ENCODE measurements at places on chromosomes 1 and 21. TPM values are rescaled to one million over a fixed set of nuclear protein-coding genes. Genes with fewer than 3 reads are reported as not detected.

Gene ATPAF1
- 50.2 TPM for total RNA-seq

Gene ERG
- total RNA-seq, result not detected

Gene MTARC2
- 10.7 TPM for total RNA-seq

Gene ZNF281
- total RNA-seq, result 19.0 TPM

Gene CYP4A11
- total RNA-seq, result not detected

Gene CNIH3
- total RNA-seq, result 0.12 TPM

Gene KRTAP19-3
- total RNA-seq, result not detected

Gene PRDM2
- 7.2 TPM for total RNA-seq

Gene MYCL
- total RNA-seq, result 0.77 TPM

Gene MRPL55
- 91.6 TPM for total RNA-seq

Gene CYP4A22
- total RNA-seq, result not detected

Gene PFKFB2
- 4.3 TPM for total RNA-seq

Gene SYT6
- total RNA-seq, result not detected

Gene PAQR6
- 1.4 TPM for total RNA-seq

Gene INPP5B
- total RNA-seq, result 5.6 TPM

Gene F3
- 3.8 TPM for total RNA-seq

Gene COL6A1
- 42.6 TPM for total RNA-seq

Gene KIF2C
- 49.8 TPM for total RNA-seq

Gene IFNGR2
- 67.4 TPM for total RNA-seq

Gene SKI
- total RNA-seq, result 9.1 TPM

Gene RHD
- not detected for total RNA-seq

Gene FBLIM1
- 4.1 TPM for total RNA-seq

Gene PPP1R15B
- 106 TPM for total RNA-seq

Gene ENAH
- total RNA-seq, result 126 TPM

Gene CLEC20A
- total RNA-seq, result not detected

Gene PCP4
- total RNA-seq, result not detected

Gene SPRR2D
- total RNA-seq, result not detected

Gene MATN1
- 0.30 TPM for total RNA-seq

Gene LINGO4
- not detected for total RNA-seq

Gene FAM76A
- 5.6 TPM for total RNA-seq

Gene AUNIP
- total RNA-seq, result 8.8 TPM

Gene VAMP3
- total RNA-seq, result 56.9 TPM

Gene PLPPR5
- total RNA-seq, result not detected

Gene ZNF695
- total RNA-seq, result 13.1 TPM

Gene HHIPL2
- 24.7 TPM for total RNA-seq

Gene KDF1
- not detected for total RNA-seq

Gene SPRR1A
- total RNA-seq, result not detected

Gene A3GALT2
- total RNA-seq, result not detected

Gene NEGR1
- total RNA-seq, result 2.3 TPM

Gene IARS2
- total RNA-seq, result 257 TPM

Gene DIO1
- not detected for total RNA-seq

Gene NR1I3
- total RNA-seq, result not detected

Gene COL11A1
- not detected for total RNA-seq

Gene ATP1A2
- total RNA-seq, result 0.12 TPM

Gene ETV3L
- total RNA-seq, result not detected

Gene ZNF648
- total RNA-seq, result not detected

Gene FAM72B
- 18.0 TPM for total RNA-seq

Gene NHLH1
- total RNA-seq, result 0.27 TPM

Gene TAF12
- total RNA-seq, result 38.4 TPM

Gene UBXN10
- total RNA-seq, result not detected

Gene TRIM67
- 0.07 TPM for total RNA-seq

Gene MED8
- total RNA-seq, result 48.2 TPM

Gene RIT1
- total RNA-seq, result 93.4 TPM

Gene RGS13
- not detected for total RNA-seq

Gene GSTM1
- 67.1 TPM for total RNA-seq

Measured in NCI-H460 (cell line).